ENCODE measurements at places on chromosomes 4 and X. TPM values are rescaled to one million over a fixed set of nuclear protein-coding genes. Genes with fewer than 3 reads are reported as not detected.
A peak's percentile ranks its signal among the peaks of the same experiment; 100 is the strongest.

GRCh38 chrX:144214651-144215050 lies 330.8 kb downstream of the UBE2NL start:
- DNase-seq = no peak

DDIT4L gene
- 2.1 TPM for total RNA-seq

DNA sequence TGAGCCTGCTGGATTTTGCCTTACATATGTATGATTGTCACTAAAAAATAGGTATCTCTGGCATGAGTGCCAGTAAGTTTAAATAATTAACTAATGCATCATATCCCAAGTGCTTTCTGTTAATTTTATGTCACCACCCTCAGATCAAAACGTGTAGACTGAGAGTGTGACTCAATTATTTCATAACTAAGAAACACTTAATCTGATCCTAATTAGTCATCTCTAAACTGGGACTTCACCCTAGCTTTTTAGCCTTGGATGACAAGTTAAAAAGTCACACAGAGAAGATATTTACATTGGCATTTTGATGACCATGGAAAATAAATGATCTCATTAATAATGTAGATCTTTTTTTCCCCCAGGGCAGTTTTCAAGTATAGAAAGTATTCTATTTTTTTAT lies 23.1 kb upstream of the SLC6A14 start:
- no peak for DNase-seq

QRFPR gene
- not detected for total RNA-seq

GRCh38 chr4:47221721-47222120 lies 190.4 kb downstream of the GABRB1 start:
- DNase-seq = peak; percentile 54

GRCh38 chr4:2168469-2169319 lies 73.2 kb downstream of the HAUS3 start:
- no peak for DNase-seq

- DNase-seq = peak; percentile 37
Measured at GRCh38 chrX:139851730-139852129, 81.1 kb downstream of the ATP11C start.

CCKAR gene
- not detected for total RNA-seq

SAGE1 gene
- not detected for total RNA-seq

DNA sequence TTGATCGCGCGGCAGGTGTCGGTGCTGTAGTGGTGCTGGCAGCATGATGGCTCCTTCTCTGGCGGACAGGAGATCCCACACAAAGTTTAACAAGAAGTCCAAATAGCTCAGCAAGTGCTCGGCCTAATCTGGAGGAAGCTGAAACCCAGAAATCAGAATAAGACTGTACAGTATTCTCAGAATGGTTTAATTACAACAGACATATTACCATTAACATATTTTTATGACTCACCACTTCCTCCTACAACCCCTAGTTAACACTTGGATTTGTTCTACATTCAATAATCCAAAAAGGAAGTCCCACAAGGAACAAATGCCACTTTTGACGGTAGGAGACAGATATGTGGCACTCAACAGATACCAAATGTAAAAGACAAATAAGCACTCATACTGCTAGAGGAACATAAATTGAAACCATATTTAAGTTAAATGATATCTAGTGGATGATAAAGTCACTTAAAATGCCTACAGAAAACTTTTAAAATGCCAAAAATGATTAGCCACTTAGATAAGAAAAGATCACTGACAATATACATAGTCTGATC lies 91.2 kb downstream of the HUWE1 start:
- no peak for DNase-seq

- peak; percentile 11 for DNase-seq
Measured at GRCh38 chr4:17535906-17536305, 20.9 kb downstream of the CLRN2 start.

DNA sequence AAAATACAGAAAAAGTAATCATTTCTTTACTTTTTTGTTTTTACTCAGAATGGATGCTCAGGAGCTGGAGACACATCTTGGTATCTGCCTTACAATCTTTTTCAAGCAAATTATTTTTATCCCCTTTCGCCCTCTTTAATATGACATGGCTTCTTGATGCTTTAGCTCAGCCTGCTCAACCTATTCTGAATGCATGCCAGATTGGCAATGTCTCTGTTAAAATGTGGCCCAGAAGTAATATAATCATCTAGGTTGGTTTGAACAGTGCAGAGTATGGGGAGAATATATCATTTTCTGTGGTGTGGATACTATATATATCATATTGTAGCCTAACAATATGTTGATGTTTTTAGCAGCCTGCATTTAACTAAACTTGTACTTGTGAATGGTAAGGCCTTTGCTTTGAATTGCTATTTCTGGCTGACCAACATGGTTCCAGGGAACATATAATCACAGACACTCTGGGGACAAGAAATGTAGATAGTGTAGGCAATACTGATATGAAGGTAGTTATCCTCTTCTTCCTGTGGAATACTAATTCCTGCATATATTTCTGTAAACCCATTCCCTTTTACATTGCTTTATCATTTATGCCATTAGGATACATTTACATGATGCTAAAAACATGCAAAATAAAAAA lies 282.7 kb downstream of the PPP3CA start:
- DNase-seq = no peak

IL13RA2 gene
- total RNA-seq = 65.4 TPM

- no peak for DNase-seq
Measured at GRCh38 chrX:23727206-23727605, 15.9 kb downstream of the ACOT9 start.

DNA sequence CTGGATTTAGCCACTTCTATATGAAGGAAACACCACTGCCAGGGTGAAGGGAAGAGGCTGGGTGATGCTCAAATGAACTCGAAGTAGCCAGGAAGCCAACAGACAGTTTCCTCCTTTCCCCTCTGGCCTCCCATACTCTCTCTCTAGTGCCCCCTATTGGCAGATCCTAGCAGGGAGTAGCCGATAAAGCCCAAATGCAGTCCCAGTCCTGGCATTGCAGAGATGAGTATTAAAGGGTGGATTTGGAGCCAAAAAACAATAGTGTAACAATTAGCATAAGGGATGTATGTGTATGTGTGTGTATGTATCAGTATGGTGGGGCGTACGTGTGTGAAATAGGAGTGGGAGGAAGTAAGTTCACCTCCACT lies 213.8 kb upstream of the LDB2 start:
- no peak for DNase-seq

- no peak for DNase-seq
Measured at GRCh38 chr4:62470421-62470983, 1270.4 kb downstream of the ADGRL3 start.

- no peak for DNase-seq
Measured at GRCh38 chrX:9582956-9583355, 118.1 kb downstream of the TBL1X start.

DNA sequence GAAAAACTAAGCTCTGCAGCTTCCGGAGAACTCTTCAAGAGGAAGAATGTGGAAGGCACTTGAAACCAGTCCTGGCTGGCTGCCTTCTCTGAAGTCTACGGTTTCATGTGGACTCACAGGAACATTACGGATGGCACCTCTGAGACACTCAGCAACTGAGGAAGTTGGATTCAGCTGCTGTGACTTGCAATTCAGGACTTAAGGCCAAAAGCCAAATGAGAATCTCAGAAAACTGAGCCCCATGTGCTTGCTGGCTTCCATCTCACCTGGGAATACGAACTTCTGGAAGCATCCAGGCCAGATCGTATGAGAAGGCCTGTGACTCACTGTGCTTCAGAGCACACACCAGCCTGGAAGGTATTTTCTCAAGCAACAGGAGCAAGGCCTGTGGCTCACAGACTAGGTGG lies 107.8 kb upstream of the GPC4 start:
- no peak for DNase-seq

- no peak for DNase-seq
Measured at GRCh38 chr4:42878863-42879262, 13.7 kb upstream of the GRXCR1 start.

DKK2 gene
- total RNA-seq = not detected

MAGEB10 gene
- total RNA-seq = not detected

DNA sequence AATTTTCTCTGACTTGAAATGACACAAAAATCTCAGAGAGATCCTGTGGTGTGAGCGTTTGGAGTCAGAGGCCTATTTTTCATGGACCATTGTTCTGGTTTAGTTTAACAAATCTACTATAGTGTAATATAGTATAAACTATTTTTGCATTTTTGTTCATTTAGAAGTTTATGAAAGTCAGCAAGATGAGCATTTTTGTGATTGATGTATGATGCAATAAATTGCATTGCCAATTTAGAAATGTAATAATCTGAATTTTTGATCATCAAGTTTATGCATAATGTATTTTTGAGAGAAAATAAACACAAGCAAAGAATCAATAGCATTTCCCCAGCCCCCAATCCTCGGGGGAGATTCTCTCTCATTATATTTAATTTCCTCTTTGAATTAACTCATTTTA lies 519.5 kb upstream of the FTHL17 start:
- no peak for DNase-seq

CLRN2 gene
- not detected for total RNA-seq

DNA sequence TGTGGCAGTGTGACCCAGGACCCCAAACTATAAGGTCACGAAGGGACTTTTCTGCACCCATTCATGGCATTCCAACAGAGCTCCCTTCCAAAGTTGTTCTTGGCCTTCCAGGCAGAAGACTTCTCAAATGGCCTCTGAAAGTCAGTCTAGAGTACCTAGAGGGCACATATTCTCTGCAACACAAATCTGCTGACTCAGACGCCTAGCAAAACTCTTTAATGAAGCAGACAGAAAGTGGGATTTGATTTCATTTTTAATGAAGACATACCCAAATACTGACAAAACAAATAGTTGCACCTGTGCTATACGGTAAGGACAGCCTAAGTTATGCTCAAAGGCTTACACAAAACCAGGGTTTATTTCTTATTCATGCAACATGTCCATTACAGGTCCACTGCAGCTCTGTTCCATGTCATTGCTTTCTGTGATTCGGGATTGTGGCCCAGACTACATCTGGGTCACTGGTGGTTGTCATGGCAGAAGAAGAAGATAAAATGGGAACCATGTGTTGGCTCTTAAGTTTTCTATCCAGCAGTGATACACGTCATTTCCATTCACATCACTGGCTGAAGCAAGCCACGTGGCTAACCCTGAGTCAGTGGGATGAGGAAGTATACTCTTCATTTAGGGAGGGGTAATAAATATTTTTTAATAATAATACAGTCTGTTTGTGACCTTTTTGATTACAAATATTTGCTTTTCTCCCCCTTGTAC lies 57.7 kb downstream of the NAT8L start:
- DNase-seq = no peak

DNA sequence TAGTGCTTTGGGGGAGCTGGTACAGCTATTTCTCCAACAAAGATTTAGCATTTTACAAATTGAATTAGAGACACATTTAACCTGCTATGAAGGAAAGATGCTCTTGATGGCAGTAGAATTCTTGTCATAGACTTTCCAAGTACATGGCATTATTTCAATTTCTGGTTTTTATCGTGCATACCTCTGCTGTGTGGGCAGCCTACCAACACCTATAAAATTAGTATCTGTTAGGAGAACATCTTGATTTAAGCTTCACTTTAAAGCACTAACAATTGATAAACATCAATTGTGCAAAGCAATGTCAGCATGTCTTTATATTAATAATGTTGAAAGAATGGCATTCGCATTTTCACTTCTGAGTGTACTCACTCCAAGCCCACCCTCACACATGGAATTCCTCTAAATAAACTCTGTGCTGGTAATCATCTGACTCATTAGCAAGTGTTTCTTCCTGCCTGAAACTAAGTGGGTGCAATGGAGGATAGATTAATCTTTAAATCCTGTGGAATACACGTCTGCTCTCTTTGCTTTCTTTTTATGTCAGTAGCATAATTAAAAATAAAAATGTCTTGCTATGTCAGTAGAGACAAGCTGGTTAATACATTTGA lies 279.8 kb upstream of the MAGEB18 start:
- peak; percentile 67 for DNase-seq

DNA sequence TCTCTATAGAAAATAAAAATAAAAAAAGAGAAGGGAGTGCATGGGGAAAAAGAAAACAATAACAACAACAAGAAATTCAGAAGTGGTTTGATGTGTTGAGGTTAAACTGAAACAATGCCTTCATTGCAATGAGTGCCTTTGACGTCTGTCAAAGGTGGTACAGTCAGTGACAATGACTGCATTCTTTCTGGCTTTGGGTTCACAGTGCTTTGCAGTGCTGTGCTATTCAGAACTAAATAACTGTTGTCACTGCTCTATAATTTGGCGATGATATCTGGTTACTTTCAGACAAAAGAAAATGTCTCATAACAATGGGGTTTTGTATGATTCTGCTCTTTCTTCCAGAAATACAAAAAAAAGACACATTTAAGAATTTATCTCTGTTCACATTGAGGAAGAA lies 488.6 kb upstream of the MAGEB2 start:
- no peak for DNase-seq

Measured in A172 (cell line).